ENCODE measurements at places on chromosomes 3 and 15.

DNA sequence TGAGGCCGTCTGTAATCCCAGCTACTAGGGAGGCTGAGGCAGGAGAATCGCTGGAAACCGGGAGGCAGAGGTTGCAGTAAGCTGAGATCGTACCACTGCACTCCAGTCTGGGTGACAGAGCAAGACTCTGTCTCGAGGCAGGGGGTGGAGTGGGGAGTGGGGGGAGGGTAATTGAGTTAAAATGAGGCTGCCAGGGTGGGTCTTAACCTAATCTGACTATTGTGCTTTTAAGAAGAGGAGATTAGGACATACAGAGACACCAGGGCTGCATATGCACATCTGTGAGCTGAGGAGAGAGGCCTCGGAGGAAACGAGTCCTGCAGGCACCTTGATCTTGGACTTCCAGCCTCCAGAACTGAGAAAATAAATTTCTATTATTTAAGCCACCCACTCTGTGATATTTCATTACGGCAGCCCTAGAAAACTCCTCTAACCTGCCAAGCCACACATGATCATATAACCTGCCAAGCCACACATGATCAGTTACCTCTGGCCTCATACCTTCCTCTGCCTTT, 197.0 kb downstream of the THSD4 start:
- DNase-seq = no peak

DNA sequence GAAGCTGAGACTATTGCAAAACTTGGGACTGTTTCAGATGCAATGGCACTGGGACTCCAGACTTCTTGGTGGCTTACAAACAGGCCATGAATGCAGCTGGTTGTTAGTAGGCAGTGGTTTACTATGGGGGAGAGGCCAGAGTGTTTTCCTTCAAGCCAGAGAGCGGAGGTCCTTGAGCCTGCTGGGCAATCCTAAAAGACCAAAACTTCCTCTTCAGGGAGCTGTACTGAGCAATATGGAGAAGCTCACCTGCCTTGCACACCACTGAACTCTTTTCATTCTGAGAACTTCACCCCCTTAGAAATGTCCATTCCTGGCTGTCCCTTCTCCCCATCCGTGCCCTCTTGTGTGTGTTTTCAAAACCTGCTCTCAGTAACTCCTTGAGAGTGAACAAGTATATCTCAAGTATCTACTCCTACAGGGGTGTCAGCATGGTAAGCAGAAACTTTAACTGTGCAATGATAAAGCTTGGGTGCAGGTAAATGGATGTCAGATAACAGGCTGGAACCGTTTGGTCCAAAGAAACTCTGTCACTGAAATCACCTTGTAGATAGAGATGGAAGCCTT, 213.9 kb downstream of the CLSTN2 start:
- DNase-seq = no peak

- DNase-seq = no peak
Measured at GRCh38 chr3:138469874-138470273, 35.5 kb downstream of the ESYT3 start.

GRCh38 chr15:80988148-80988796, 1.3 kb downstream of the MESD start:
- DNase-seq = no peak

- peak; percentile 79 for DNase-seq
Measured at GRCh38 chr3:39000008-39000450, 51.7 kb downstream of the SCN11A start.

DNA sequence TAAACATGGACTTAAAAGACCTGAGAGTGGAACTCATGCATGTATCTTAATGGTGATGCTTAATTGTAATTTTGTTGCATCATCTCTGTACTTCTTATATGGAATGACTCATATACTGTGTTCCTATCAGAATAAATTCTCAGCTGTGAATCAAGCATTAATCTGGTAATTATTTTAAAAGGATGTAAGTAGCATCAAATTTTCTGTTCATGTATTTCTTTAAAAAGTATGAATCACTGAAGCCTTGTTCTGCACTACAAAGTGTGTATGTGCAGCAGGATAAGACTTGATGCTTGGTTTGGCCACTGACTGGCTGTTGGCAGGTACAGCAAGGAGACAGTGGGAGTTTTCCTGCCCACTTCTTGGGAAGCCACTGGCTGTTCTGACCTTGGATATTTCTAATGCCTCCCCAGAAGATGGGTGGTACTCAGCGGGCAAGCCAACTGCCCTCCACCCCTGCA, 123.9 kb downstream of the ANO10 start:
- peak; percentile 69 for DNase-seq

DNA sequence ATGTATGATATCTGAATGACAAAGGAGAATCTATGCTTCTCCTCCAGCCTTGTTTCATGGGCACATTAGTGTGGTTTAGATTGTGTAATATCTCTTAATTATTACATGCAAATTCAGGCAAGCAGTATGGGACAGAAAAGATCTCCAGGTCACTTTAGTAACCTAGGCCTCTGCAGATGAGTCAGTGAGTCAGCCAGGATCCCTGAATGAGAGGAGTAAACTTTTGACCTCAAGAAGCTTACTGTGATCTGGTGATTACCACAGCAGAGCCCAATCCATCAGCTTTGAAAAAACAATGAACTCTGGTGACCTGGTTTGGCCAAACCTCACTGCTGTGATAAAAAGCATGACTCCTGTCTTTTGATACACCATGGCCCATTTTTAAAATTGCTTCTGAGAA, 107.8 kb downstream of the LRRN1 start:
- no peak for DNase-seq

DNA sequence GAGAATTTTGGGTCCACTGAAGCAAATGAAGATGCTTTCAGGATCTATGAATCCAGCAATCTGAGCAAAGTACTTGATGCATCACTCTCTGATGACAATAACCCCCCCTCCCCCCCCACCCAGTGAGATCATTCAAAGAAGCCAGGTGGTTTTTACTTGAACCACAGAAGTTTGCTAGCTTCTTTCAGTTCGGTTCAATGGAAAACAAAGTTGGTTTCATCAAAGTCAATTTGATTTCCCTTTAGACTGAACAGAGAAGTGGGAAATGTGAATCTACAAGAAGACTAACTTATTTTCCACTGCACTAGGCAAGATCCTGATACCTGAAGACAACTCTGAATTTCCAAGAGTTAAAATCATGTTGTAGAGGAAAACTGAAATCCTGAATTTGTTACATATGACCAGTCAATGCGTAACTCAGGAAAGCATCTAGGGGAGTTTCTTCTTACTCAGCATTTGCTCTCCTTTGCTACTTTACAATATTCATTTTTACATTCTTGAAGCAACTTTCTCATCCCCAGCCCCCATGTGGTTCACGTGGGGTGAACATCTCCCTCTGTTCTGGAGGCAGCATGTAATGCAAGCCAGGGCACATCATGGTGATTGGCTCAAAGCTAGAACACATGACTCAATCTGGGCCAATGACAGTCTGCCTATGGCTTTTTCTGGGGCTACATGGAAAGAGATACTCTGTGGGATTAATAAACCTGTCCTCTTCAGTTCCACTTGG, 572.6 kb downstream of the FOXP1 start:
- peak; percentile 31 for DNase-seq

GRCh38 chr15:70268698-70269251, 171.1 kb upstream of the TLE3 start:
- DNase-seq = no peak

- DNase-seq = peak; percentile 82
Measured at GRCh38 chr3:10365791-10366190, 44.9 kb upstream of the SEC13 start.

GRCh38 chr3:190747571-190747970, 114.9 kb downstream of the GMNC start:
- DNase-seq = no peak

GRCh38 chr3:121943431-121943830, 49.2 kb downstream of the SLC15A2 start:
- no peak for DNase-seq

- no peak for DNase-seq
Measured at GRCh38 chr3:45381168-45381852, 7.1 kb upstream of the LARS2 start.

DNA sequence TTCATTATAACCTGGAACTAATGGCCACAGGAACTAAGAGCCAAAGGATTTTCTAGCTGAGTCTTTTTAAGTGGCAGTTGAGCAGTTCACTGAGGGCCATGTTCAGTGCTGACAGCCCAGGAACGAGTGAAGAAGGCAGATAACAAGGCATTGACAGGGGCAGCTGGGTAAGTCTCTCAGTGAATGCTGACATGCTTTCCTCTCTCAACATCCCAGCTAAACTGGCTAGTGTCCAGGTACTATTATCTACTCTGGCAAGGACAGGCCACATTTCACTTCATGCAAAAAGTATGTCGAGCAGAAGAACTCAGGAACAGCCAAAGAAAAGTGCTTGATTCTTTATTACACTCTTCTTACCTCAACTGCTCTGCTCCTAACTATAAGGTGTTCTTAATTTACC, 515.9 kb downstream of the NLGN1 start:
- DNase-seq = peak; percentile 54

- no peak for DNase-seq
Measured at GRCh38 chr3:149535333-149535685, 60.8 kb downstream of the TM4SF4 start.

DNA sequence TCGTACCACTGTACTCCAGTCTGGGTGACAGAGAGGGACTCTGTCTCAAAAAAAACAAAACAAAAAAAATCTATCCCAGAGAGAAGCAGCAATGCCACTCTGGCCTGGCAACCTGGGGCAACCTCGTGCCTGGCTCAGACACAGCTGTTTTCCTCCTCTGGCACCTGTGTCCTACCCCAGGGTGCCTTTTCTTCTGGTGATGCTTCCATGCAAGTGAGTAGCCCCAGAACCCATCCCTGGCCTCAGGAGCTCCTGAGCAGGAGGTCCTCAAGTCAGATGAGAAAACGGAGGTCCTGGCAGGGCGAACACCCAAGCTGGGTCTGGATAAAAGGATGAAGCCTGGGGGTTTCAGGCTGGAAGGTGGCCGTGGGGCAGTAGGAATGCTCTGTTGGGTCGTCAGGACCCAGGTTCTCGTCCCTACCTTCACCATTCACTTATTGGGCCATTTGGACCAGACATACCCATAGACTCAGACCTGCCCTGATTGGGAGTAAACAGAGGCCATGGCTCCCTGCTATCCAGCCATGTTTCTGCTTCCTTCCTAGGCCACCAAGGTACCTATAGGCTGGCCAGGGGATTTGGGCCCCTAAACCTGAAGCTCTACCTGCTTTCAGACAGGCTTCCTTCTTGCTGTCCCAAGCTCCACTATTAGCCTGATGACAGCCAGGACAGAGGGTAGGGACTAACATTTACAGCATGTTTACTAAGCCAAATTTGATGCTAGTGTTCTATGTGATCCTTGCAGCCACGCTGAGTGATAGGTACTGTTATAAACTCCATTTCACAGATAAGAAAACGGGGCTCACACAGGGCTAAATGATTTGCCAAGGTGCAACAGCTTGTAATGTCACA, 102.2 kb downstream of the DAPK2 start:
- DNase-seq = no peak

DNA sequence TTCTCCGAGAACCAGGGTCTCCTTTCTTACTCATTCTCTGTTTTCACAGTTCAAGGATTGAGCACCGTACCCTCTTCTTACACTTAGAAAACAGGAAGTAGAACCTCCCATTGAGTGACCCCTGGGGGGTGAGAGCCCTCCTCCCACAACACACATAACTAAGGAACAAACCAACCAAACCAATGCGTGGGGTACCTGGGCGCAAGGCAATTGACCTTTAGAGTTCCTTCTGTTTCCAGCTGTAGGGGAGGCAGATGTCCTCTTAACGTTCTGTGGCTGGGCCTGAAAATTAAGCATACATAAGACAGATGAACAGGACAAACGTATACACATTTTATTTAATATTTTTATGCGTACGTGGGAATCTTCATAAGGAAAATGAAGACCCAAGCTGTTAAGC, 33.5 kb upstream of the TIMP4 start:
- DNase-seq = no peak

DNA sequence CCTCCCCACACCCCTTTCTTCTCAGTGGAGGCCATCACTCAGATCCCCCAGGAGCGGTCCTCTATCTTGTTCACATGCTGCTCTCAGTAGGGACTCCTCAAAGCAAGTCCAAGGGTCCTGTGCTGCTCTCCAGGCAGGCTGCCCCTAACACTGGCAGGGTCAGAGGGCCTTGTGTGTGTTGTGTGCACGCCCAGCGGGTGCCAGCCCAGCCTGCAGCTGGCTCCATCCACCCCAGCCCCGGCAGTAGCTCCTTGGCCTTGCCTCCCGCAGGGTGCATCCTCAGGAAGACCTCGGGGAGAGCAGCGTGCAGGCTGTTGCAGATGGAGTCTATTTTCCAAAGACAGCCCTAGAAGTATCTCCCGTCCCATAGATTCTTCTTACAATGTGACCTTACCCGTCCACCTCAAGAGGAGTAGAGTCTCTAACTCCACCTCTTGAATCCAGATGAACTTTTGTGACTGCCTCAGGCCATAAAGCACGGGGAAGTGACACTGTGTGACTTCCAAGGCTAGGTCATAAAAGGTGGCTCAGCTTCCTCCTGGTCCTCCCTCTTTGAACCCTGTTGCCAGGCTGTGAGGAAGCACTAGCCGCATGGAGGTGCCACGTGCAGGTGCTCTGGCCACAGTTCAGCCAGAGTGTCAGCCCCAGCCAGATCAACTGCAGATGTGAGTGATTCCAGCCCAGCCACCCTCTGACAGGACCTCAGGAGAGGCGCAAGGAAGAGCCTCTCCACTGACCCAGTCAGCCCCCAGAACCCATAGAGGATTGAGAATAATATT, 531.6 kb downstream of the SHQ1 start:
- DNase-seq = no peak

GRCh38 chr15:64048781-64049460, 2.6 kb upstream of the DAPK2 start:
- DNase-seq = no peak

DNA sequence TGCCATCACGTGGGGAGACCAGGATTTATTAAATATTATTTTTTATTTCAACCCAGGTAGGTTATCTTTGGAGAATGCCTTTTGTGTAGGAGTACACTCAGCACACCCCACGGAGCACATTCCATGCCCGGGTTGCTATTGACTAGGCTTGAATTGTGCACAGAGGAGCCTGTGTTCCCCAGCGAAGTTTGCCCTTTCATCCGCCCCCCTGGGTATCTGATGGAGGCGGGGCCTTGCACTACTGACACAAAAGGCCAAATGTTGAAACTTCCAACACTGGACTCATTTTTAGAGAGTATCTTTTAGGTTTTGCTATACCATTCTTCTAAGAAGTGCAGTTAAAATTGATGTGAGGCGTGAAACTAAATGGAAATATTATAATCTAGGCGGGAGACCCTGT, 39.3 kb upstream of the PPP4R2 start:
- no peak for DNase-seq

- DNase-seq = no peak
Measured at GRCh38 chr3:120148187-120148949, 54.1 kb upstream of the GSK3B start.

DNA sequence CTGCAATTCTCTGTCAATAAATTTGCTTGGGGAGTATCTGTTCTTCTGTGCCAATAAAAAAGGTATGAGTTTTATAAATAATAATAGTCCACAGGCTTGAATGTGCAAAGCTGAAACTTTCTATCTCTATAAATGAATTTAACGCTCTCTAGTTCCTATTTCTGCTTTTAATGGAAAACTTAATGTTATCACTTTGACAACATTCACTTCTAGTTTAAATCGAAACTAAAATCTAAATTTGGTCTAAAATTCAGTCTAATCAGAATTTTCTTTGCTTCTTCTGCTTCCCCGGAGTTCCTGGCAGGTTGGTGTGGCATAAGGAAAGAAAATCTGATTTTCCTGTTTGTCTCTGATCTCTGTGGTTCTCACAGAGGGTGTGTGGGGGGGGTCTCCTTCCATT, 450.1 kb upstream of the TBL1XR1 start:
- no peak for DNase-seq

- DNase-seq = no peak
Measured at GRCh38 chr15:63202861-63203260, 13.5 kb downstream of the RAB8B start.
